Stimulated activated CD8-positive, alpha-beta memory T cell treated with anti-CD3 and anti-CD28 coated beads, Interleukin-15, amount 100 ng/mL, for 48 hours (primary cell): ENCODE measurements at places on chromosomes 6 and 20.

DNA sequence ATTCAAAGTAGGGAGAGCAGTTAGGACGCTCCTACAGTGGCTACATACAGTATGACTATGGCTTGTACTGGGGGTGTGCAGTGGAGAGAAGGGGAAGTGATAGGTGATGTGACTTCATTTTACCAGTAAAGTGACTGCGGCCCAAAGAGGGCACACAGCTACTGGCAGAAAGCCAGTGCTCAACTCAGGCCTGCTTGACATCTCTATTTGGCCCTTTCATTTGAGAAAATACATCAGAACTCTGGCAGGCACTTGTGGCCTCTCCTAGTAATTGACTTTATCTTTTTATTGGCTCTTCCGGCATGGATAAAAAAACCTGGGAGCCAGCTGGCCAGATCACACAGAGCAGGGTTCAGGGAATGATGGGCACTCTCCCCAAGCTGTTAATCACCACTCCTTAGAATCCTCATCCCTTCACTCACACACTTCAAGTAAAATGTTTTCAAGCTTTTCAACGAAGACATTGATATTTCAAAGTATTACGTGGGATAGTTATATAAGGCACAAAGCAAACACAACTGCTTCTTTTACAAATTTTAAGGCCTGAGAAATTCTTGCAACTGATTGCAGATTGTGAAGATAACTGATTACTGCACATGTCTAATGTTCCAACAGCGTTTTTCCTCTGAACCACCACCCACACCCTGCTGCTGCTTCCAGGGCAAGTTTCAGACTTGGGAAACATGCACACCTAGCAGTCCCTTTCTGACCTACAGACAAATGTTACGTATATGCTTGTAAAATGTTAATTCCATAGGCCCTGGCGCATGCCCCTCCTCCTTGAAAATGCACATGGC is 73.5 kb downstream of the TNFRSF21 start:
- DNase-seq, result no peak

DNA sequence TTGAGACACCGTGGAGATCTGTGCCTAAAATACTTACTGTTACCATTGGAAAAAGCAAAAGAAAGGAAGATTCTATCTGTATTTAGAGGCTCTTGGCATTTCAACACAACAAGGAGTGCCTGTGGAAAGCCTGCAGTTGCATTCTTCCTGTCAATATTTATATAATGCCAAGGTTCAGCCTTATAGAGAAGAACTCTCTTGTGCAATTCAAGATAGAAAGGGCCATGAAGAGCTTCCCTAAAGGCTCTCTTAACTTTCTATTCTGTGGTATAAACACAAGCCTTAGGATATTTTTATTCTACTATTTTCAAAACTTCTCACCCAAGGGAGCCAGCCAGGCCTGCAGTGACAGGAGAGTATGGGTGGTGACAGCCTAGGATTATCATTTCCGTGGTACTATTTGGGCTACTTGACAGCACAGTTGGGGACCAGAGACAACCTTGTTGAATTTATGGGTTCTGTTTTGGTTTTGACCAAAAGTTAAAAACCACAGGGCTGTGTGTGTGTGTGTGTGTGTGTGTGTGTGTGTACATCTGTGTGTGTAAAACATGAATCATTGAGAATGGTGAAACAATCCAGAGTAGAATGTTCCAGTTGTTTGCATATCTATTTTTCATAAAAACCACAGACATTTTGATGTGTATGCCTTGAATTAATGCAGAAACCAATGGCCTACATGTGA is 700.9 kb upstream of the SLC35B3 start:
- DNase-seq, result no peak

GRCh38 chr6:153668758-153669157 is 370.3 kb upstream of the OPRM1 start:
- DNase-seq, result no peak

- DNase-seq, result no peak
Measured at GRCh38 chr6:156851454-156851921, 74.3 kb downstream of the ARID1B start.

- DNase-seq, result no peak
Measured at GRCh38 chr6:151822252-151823111, 15.0 kb downstream of the ESR1 start.
